ENCODE measurements at places on chromosomes 5 and 9.
A peak's percentile ranks its signal among the peaks of the same experiment; 100 is the strongest.

GRCh38 chr9:136847826-136848392, 1.3 kb upstream of the PHPT1 start:
- DNase-seq: peak; percentile 93

DNA sequence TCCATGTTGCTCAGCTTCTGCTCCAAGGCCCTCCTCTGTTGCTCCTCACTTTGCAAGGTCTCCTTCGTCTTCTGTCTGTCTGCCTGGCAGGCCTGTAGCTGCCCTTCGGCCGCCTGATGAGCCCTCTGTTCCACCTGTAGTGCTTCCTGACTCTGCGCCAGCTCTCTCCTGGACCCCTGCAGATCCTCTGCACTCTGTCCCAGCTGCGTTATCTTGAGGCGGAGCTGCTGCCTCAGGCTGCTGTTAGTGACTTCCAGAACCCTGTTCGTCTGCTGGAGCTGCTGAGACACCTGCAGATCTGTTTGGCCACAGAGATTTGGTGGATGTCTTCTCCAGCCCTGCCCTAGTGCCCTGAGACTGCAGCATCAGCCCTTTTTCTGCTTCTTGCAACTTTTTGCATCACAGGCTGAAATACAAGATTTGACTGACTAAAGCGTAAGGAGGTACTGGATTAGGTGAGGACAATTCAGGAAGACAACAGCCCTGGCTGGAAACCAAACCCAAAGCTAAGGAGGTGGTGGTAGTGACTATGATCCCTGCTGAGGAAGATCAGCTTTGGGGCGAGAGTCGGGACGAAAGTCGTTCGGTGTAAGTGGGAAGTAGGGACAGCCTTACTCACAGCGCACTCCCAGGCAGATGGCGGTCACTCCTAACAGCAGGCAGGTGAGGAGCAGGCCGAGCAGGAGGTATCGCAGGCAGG, 2.1 kb downstream of the CD72 start:
- no peak for DNase-seq

GRCh38 chr9:25350011-25350410, 328.2 kb downstream of the TUSC1 start:
- no peak for DNase-seq

GRCh38 chr5:161086461-161086860, 234.4 kb upstream of the ATP10B start:
- DNase-seq: no peak

- DNase-seq: no peak
These were observed 1.6 kb upstream of the DNAJC21 start for GRCh38 chr5:34927785-34928184.

- DNase-seq: no peak
These were observed 32.3 kb upstream of the WDR38 start for GRCh38 chr9:124820698-124821623.

GRCh38 chr9:136544548-136544963, 1.3 kb downstream of the NOTCH1 start:
- DNase-seq: peak; percentile 63

DNA sequence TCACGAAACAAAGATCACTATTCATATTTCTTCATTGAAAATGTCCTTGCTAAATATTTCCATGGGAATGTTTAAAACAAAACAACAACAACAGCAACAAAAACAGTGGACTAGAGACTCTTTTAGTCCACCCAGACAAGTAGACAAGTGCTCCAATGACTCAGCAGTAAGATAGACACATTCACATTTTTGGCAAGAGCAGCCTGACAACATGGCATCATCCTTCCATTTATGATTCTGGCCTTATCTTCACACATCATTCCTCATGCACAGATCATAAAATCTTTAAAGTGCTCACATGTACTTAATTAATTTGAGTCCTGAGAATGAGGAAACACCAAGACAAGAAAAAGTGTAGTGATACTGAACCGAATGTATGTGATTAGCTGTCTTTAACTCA, 132.6 kb upstream of the PDE4D start:
- no peak for DNase-seq
